Upper lobe of left lung (tissue), 6 donors: ENCODE measurements at places on chromosomes 3 and 15. TPM values are rescaled to one million over a fixed set of nuclear protein-coding genes. Genes with fewer than 3 reads are reported as not detected.

The GOLGA8H gene
- total RNA-seq, result 1.3 TPM

DNA sequence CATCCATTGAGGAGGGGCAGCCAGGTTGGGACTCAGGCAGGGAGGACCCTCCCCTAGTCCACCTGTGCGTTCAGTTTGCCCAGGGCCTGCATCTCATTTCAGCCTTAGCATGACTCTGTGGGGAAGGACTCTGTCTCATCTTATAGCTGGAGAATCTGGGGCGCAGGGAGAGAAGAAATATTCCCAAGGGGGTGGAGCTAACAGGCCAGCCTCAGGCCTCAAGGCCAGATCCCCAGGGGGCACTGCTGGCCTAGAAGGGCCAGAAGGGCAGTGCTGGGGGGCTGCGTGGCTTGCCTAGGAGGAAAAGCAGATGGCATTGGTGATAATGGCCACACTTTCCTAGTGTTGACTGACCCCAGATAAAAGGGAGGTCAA, 10.9 kb downstream of the AMOTL2 start:
- peaks cover 90% of the 10 kb centered on the region for H3K36me3 ChIP-seq
- peak overlapping the region; percentile 40 for H3K4me3 ChIP-seq
- H3K27ac ChIP-seq, result peak overlapping the region; percentile 98
- no peaks in the 10 kb centered on the region for H3K27me3 ChIP-seq
- DNase-seq, result no peak

DNA sequence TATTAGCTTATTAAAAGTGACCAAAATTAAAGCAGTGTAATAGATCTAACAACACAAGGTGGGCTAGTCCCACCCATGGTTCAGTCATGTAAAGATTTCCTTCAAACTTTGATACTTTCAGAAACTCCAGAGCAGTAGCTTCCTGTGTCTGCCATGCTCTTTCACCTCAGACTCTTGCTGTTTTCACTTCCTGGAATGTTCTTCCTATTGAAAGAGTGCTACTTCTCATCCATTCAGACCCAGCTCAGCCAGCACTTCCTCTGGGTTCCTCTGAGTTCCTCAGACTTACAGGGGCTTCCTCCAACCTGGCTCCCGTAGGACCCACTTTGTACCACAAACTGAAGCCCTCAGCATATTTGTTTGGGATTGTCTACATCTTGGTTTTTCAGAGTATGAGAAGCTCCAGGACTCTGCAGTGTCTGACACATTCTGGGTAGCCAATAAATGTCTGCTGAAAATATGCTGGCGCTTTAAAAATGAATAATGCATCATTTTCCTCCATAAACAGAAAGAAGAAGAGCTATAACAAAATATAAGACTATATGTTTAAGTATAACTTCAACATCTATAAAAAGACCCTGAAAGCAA, 18.0 kb downstream of the NCEH1 start:
- H3K4me3 ChIP-seq, result no peak overlapping the region
- H3K36me3 ChIP-seq, result no peaks in the 10 kb centered on the region
- no peaks in the 10 kb centered on the region for H3K27me3 ChIP-seq
- DNase-seq, result no peak

- no peak overlapping the region for H3K27ac ChIP-seq
- peaks cover 58% of the 10 kb centered on the region for H3K36me3 ChIP-seq
- no peak for DNase-seq
- no peak overlapping the region for H3K4me3 ChIP-seq
Measured at GRCh38 chr3:45826908-45827307, 15.0 kb downstream of the LZTFL1 start.

DNA sequence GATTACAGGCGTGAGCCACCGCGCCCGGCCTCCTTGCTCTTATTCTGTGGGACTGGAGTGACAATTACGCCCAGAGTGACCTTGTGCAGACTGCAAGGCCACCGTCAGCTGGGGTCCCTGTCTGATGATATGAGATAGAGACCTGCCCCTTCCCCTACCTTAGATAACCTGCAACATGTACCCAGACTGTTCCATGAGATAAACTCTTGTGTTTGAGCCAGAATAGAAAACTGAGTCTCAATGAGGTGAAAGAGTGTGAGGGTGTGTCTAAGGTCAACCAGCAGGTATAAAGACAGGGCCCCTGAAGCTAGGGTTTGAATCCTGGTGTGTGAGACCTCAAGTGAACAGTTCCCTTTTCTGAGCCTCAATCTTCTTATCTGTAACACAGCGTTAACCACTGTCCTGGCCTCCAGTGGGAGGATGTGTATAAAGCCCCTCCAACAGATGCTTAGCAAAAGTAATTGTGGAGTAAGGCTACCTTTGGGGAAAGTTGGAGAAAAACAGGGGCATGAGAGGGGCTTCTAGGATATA, 6.0 kb downstream of the TADA3 start:
- H3K4me1 ChIP-seq, result peaks cover 6% of the 10 kb centered on the region
- no peak overlapping the region for H3K27ac ChIP-seq
- no peak for DNase-seq
- peaks cover 21% of the 10 kb centered on the region for H3K36me3 ChIP-seq
- no peaks in the 10 kb centered on the region for H3K27me3 ChIP-seq

DNA sequence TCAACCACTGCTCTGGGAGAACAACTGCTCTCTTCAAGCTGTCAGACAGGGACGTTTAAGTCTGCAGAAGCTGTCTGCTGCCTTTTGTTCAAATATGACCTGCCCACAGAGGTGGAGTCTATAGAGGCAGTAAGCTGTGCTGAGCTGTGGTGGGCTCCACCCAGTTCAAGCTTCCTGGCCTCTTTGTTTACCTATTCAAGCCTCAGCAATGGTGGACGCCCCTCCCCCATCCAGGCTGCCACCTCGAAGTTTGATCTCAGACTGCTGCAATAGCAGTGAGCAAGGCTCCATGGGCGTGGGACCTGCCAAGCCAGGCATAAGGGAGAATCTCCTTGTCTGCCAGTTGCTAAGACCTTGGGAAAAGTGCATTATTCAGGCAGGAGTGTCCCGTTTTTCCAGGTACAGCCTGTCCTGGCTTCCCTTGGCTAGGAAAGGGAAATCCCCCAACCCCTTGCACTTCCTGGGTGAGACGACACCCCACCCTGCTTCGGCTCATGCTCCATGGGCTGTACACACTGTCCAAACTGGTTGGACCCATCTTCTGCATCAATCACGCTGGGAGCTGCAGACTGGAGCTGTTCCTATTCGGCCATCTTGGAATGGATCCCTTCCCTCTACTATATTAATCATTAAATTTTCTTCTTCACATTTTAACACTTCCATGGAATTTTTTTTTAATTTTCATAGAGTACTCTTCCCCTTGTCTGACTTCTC, 167.0 kb upstream of the UBE2E2 start:
- peaks cover 13% of the 10 kb centered on the region for H3K4me1 ChIP-seq
- H3K27me3 ChIP-seq, result no peaks in the 10 kb centered on the region
- H3K36me3 ChIP-seq, result no peaks in the 10 kb centered on the region
- H3K27ac ChIP-seq, result no peak overlapping the region

The KIF15 gene
- 0.89 TPM for total RNA-seq

- H3K36me3 ChIP-seq, result no peaks in the 10 kb centered on the region
- no peak for DNase-seq
- no peak overlapping the region for H3K4me3 ChIP-seq
- no peak overlapping the region for H3K27ac ChIP-seq
- H3K27me3 ChIP-seq, result no peaks in the 10 kb centered on the region
Measured at GRCh38 chr3:29514912-29515311, 234.0 kb downstream of the RBMS3 start.
